Activated CD8-positive, alpha-beta memory T cell treated with anti-CD3 and anti-CD28 coated beads, Interleukin-2, amount 10 ng/mL, durations not matched to agents 7 days and 5 days (primary cell): ENCODE measurements at places on chromosomes 6 and 20.

DNA sequence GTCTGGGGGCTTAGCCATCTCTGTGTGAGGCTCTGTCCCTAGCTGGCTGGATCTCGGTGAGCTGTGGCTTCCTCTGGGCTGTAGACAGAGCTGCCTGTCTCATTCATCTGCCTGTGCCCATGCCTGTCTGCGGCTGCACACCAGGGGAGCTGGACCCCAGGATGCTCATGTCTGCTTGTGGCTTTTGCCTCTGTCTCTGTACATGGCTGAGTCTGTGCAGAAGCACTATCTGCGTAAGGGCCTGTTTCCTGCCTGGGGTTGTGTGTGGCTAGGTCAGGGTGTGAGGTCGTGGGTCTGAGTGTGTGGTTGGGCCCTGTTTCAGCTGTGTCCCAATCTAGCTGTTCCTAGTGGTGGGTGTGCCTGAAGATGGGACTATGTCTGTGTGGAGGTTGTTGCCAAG lies 68.2 kb downstream of the CDH22 start:
- H3K4me3 ChIP-seq, result no peak overlapping the region
- no peaks in the 10 kb centered on the region for H3K4me1 ChIP-seq
- peaks cover 9% of the 10 kb centered on the region for H3K27me3 ChIP-seq
- no peak overlapping the region for H3K27ac ChIP-seq

DNA sequence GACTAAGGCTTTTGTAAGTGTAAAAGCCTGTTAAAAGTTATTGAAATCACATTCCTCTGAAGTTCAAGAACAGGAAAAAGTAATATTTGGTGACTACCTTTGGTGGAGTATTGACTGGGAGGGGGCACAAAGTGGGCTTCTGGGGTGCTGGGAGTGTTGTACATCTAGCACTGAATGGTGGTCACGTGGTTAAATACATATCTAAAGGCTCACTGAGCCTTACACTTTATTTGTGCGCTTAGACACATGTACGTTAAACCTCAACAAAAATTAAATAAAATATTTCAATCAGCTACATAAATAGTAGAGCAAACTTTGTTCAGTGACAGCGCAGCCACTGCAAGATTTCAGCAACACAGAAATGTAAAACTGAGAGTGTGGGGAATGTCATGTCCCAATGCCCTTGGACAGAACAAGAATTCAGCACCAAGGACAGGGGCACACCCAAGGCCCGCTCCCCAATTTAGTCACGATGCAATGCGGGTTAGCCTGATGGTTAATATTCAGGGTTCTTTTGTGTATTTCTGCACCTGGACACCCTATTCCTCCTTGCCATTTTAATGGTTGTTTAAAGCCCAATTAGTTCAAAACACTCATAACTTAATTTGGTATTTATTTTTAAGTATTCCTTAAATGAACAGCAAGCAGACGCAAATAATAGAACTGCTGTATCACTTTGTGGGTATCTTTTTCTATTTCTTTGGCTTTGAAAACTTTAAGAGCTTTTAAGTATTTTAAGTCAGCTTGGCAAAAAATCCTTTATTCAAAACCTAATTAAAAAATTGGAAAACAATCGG lies 37.4 kb downstream of the ANGPT4 start:
- H3K36me3 ChIP-seq, result no peaks in the 10 kb centered on the region
- H3K4me1 ChIP-seq, result peaks cover 22% of the 10 kb centered on the region
- no peak overlapping the region for H3K4me3 ChIP-seq
- H3K27me3 ChIP-seq, result no peaks in the 10 kb centered on the region
- no peak overlapping the region for H3K27ac ChIP-seq

DNA sequence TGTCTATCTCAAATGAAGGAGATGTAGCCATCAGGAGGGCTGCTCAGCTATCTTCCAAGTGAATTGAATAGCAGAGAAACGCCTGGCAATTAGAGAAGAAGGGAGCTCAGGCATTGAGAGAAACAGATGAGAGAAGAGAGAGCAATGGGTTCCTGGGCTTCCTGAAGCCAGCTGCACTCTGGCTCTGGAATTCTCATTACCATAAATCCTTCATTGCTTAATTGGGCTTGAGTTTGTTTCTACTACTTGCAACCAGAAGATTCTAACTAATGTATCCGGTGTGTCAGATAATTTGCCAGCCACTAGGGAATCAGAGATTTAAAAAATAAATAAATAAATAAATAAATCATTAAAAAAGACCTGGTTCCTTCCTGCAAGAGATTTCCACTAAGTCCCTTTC lies 25.0 kb upstream of the CDKAL1 start:
- H3K27ac ChIP-seq, result no peak overlapping the region
- peaks cover 13% of the 10 kb centered on the region for H3K27me3 ChIP-seq
- no peak overlapping the region for H3K4me3 ChIP-seq
- H3K36me3 ChIP-seq, result peaks cover 1% of the 10 kb centered on the region
- H3K4me1 ChIP-seq, result no peaks in the 10 kb centered on the region
- DNase-seq, result no peak

DNA sequence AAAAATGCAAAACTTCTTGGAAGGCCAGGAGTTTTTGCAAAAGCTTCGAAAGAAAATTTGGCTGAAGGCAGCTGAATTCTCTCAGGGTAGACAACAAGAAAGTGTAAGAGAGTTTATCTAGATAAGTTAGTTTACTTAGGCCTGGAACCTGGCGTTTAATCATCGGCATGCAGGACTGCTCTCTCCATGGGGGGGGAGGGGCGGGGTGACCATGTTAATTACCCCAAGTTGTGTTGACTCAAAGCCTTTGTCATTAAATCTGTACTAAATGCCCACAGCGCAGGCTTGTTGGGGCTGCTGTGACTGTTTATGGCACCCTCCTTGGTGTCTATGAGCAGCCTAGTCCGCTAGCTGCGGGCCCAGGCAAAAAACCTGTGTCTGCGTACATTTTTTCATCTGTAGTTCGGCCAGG lies 20.1 kb upstream of the ZNF451 start:
- no peaks in the 10 kb centered on the region for H3K27me3 ChIP-seq
- H3K27ac ChIP-seq, result no peak overlapping the region
- H3K4me1 ChIP-seq, result peaks cover 3% of the 10 kb centered on the region
- no peak for DNase-seq

GRCh38 chr6:141026504-141026903 lies 1106.2 kb upstream of the GJE1 start:
- H3K27me3 ChIP-seq, result no peaks in the 10 kb centered on the region
- no peaks in the 10 kb centered on the region for H3K36me3 ChIP-seq
- no peak for DNase-seq

DNA sequence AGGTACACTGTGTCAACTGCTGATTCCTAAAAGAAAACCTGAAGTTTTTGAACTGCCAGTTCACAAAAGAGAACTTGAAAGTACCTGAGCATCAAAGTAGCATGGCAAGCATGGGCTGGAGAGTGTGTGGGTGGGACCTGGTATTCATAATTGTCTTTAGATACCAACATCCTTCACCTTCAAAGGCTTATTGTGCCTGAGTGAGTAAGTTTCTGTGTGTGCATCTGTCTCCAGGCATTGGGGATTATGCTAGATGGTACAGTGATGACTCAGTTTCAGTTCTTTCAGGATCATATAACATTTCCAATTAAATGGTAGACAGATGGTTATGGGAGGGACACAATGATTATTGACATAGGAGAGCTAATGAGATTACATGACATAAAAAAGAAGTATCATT lies 238.5 kb downstream of the ZFAND3 start:
- DNase-seq, result no peak
- H3K36me3 ChIP-seq, result peaks cover 13% of the 10 kb centered on the region
- no peak overlapping the region for H3K4me3 ChIP-seq
- no peaks in the 10 kb centered on the region for H3K27me3 ChIP-seq
- peaks cover 7% of the 10 kb centered on the region for H3K4me1 ChIP-seq

- H3K4me3 ChIP-seq, result no peak overlapping the region
- DNase-seq, result no peak
- no peaks in the 10 kb centered on the region for H3K27me3 ChIP-seq
- H3K27ac ChIP-seq, result no peak overlapping the region
- no peaks in the 10 kb centered on the region for H3K4me1 ChIP-seq
- no peaks in the 10 kb centered on the region for H3K36me3 ChIP-seq
Observed at GRCh38 chr6:146050168-146050567, 21.3 kb downstream of the GRM1 start.

DNA sequence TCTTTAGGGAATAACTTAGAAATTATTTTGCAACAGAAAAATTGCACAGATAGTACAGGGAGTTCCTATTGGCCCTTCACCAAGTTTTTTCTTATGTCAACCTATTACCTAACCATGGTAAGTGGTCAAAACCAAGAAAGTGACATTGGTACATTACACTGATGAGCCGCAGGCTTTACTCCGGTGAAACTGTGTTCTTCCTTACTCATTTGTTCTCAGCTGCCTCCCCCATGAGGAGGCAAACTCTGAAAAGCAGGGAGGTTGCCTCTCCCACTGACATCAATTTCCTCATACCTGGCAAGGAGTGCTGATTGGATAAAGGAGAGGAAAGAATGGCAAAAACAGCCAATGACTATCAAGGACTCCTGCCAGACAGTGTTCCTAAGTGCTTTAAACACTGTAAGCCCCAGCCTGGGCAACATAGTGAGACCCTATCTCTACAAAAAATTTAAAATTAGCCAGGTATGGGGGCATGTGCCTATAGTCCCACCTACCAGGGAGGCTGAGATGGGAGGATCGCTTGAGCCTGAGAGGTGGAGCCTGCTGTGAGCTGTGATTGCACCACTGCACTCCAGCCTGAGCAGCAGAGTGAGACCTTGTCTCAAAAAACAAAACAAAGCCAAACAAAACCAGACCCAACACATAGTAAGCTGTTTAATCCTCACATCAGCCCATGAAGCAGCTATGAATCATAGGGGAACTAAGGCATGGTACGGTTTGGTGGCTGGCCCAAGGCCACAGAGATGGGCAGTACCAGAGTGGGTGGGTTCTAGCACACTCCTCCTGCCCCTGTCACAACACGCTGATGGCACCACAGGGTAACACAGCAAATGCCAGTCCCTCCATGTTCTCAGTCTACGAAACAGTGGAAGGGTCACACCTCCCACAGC lies 24.7 kb downstream of the C20orf203 start:
- DNase-seq, result no peak
- H3K4me1 ChIP-seq, result peaks cover 5% of the 10 kb centered on the region
- no peaks in the 10 kb centered on the region for H3K36me3 ChIP-seq
- no peak overlapping the region for H3K4me3 ChIP-seq
- no peaks in the 10 kb centered on the region for H3K27me3 ChIP-seq

DNA sequence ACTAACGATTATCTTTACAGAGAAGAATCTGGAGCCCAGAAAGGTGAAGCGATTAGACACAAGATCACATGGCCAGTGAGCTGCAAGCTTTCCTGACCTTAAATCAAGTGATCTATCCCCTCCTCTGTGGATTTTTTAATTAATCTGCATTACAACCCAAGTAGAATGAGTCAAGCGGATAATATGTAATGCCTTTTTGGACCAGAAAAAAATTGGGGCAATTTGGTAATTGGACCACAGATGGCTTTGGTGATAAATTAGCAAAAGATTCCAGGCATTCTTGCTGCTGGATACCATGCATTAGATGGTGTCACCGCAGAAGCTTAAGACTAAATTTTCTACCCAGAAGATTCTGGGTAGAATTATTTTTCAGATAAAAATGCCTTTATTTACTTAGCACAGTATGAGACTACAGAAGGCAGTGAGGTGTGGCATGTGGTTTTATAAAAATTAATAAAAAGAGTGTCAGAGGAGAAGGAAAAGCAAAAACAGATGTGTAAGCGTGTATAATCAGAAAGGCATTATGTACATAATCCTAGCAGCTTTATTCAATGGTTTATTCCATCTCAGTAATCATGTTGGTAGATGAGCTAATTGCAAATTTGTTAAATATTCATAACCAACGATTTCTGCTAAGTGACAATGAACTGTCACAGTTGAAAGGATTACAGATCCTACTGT lies 53.9 kb upstream of the PCSK2 start:
- H3K27me3 ChIP-seq, result no peaks in the 10 kb centered on the region
- H3K36me3 ChIP-seq, result no peaks in the 10 kb centered on the region
- H3K4me1 ChIP-seq, result no peaks in the 10 kb centered on the region
- DNase-seq, result no peak

DNA sequence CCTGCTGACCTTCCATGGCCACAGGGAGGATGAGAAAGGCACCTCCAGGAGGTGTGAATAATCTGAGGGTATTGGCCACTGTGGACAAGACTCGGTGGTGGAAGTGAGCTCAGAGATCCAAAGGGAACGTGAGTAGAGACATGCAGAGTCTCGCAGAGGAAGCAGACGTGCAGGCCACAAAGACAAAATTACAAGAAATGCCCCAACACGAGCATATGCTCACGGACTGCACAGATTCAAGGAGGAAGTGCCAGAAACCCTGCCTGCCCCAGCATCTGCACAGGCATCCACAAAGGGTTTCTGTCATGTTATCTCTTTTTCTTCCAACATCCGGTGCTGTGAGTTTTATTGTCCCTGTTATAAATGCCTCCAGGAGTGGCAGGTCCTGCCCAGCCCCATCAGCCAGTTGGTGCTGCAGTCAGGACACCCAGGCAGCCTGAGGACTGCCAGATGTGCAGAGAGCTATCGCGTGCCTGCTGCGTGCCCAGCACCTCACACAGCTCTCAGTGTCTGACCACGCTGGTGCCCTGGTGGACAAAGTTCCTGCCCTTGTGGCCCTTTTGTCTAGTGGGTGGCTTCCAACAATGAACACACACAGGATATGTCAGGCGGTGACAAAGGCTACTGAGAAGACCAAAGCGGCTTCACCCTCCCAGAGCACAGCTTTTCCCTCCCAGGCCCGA lies 34.0 kb upstream of the FANCE start:
- peaks cover 45% of the 10 kb centered on the region for H3K4me1 ChIP-seq
- no peaks in the 10 kb centered on the region for H3K27me3 ChIP-seq
- peak overlapping the region; percentile 84 for H3K27ac ChIP-seq
- H3K4me3 ChIP-seq, result no peak overlapping the region
- peak; percentile 66 for DNase-seq

DNA sequence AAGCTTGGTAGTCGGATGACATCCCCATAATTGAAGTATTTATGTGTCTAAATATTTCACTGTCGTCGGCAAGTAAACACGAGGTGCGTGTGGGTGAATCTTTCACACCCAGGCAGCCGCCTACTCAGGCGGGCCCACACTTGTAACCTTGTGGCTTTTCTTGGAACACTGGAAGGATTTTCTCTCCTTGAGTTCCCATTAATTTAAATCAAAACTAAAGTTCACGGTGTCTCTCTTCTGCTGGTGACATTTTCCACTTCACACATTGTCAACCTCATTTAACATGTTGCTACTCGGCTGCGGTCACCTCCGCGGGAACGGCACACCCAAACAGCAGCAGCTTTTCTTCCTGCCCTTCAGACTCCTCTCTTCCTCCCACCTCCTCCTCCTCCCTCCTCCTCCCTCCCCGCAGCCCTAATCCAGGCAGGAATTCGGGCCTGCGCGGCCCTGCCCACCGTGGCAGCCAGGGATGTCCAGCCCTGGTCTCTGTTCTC lies 336.6 kb downstream of the QKI start:
- peaks cover 4% of the 10 kb centered on the region for H3K36me3 ChIP-seq
- H3K4me1 ChIP-seq, result peaks cover 21% of the 10 kb centered on the region
- peak overlapping the region; percentile 6 for H3K4me3 ChIP-seq
- H3K27ac ChIP-seq, result peak overlapping the region; percentile 67
- peak; percentile 54 for DNase-seq
- H3K27me3 ChIP-seq, result peaks cover 8% of the 10 kb centered on the region

GRCh38 chr6:79250559-79250958 lies 16.1 kb upstream of the HMGN3 start:
- H3K27ac ChIP-seq, result no peak overlapping the region
- H3K4me3 ChIP-seq, result no peak overlapping the region
- DNase-seq, result no peak
- no peaks in the 10 kb centered on the region for H3K27me3 ChIP-seq

GRCh38 chr6:157314705-157315321 lies 8.5 kb downstream of the TMEM242 start:
- peaks cover 12% of the 10 kb centered on the region for H3K4me1 ChIP-seq
- H3K27me3 ChIP-seq, result no peaks in the 10 kb centered on the region
- H3K27ac ChIP-seq, result no peak overlapping the region
- peak; percentile 55 for DNase-seq
- H3K4me3 ChIP-seq, result no peak overlapping the region

- no peaks in the 10 kb centered on the region for H3K4me1 ChIP-seq
- DNase-seq, result no peak
- no peak overlapping the region for H3K27ac ChIP-seq
Observed at GRCh38 chr6:41652866-41653652, 14.8 kb downstream of the MDFI start.
